ENCODE measurements at places on chromosomes 12 and 14. TPM values are rescaled to one million over a fixed set of nuclear protein-coding genes. Genes with fewer than 3 reads are reported as not detected.

TSPAN11 gene
- total RNA-seq: 0.93 TPM

IRAK3 gene
- 1.7 TPM for total RNA-seq

GRCh38 chr14:70067810-70068209, 120.9 kb downstream of the SLC8A3 start:
- no peak for DNase-seq

- DNase-seq: no peak
These were observed 185.8 kb downstream of the DUSP6 start for GRCh38 chr12:89166525-89166934.

DNA sequence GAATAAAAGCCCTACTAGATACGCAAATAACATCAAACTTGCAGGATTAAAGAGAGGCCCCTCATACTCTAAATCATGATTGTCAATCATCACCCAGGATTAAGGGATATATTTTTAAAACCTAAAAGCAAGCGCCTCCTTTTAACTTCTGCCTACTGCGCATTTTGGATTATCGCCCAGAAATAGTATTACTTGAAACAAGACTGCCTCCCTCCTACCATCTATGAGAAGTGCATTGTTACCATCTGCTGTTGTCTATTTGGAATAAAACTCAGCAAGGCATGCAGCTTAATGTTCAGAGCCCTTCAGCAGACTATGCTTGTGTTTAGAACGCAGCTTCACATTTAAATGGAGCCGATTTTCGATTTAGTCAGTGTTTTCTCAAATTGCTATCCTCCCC, 79.6 kb downstream of the EXOC5 start:
- no peak for DNase-seq

- DNase-seq: no peak
These were observed 170.8 kb downstream of the RPL10L start for GRCh38 chr14:46480817-46481216.

DNA sequence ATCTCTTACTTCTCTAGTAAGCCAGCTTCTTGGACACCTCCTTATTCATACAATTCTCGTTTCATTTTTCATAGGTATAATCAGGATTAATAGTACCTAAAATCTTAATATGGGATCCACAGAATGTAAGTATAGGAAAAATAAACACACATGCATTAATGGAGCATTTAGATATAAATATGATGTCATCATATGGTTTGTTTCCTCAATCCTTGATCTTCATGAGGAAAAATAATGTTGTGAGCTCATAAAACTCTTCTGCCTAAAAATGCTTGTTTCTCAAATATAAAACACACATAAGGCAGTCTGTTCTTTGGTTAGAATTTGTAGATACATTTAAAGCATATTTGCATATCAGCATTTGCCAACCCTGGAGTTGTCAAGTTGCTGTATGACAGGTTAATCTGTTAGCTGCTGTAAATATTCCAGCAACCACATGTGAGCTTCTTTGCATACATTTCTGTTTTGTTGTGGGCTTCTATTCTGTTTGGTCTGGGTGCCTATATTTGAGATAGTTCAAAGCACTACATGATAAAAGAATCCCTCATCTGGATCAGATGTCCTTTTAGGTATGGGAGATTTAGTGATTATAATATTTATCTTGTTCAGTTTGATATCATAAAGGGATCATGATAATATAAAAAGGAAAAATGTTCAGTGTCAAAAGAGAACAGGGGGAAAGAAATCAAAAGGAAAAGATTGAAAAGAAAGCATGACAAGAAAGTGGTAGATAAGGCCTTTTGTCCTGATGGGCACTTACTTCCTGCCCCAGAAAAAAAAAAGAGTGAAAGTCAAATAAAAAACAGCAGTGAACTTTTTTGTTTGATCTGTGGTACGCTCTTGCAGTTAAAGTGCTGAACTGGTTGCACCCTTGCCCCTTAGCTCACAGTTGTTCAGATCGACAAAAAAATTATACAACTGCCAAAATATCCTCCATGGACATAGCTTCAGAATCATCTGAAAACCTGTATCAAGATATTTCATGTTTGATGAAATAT, 68.6 kb downstream of the ACSS3 start:
- no peak for DNase-seq

DNA sequence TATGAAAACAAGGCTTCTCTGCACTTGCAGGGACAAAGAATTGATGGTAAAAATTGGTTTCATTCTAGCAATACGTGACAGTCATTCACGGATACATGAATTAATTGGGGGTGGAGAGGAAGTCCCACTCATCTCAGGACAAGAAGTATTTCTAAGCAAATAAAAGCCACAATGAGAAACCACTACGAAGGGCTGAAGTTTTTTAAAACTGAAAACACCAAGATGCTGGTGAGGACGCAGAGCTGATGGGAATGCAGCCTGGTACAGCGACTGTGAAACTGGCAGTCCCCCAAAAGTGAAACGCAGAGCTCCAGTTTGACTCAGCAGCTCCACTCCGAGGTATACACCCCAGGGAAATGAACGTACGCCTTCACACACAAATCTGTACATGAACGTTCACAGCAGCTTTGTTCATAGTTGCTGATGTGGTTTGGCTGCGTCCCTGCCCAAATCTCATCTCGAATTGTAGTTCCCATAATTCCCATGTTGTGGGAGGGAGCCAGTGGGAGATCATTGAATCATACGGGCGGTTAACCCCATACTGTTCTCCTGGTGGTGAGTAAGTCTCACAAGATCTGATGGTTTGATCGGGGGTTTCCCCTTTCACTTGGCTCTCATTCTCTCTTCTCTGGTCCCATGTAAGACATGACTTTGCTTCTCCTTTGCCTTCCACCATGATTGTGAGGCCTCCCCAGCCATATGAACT, 89.0 kb downstream of the SCARB1 start:
- DNase-seq: no peak

- no peak for DNase-seq
These were observed 129.8 kb upstream of the TMEM132C start for GRCh38 chr12:128137140-128137539.

All from left lobe of liver (tissue), 2 donors.